ENCODE measurements at places on chromosomes 2 and 18. TPM values are rescaled to one million over a fixed set of nuclear protein-coding genes. Genes with fewer than 3 reads are reported as not detected.

DNA sequence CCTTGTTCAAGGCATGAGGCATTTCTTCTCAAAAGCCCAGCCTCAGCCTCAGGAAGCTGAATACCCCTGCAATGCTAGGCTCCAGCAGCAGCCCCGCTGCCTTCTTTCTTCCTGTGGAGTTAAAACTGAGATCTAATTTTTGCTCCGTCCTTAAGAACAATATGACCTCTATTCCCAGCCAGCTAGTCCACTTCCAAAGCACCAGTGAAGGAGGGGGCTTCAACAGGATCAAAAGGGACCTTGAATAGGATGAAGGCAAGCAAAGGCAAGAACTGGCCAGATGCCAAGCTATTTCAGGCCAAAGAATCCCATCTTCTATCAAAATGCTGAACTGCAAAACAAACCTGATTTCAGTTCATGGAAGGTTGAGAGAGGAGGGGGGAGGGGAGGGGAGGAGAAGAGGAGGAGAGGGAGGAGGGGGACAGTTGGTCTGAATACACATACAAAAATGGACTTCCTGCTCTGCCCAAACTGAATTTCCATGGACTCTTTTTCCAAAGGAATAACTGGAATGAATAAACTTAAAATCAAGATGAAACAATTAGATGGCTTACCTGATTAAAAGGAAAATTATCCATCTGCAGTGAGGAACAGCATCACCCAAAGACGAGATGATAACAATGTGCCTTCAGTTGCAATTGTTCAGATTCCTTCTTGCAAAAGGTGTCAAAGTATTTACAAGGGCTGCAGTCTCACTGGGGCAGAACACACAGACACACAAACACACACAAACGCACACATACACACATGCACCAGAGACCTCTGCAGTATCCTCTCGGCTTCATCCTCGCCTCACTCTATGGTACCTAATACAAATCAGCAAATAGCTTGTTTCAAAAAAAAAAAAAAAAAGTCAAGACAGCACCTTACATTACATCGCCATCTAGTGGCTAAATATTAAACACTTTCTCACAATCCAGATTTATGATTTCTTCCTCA lies at the start of gene SCN1A:
TSS of gene SCN1A (minus strand) at position 804 of the 939 bp plus-strand sequence. CDS start 54,399 bp downstream, outside the sequence.
- no peak for DNase-seq

DNA sequence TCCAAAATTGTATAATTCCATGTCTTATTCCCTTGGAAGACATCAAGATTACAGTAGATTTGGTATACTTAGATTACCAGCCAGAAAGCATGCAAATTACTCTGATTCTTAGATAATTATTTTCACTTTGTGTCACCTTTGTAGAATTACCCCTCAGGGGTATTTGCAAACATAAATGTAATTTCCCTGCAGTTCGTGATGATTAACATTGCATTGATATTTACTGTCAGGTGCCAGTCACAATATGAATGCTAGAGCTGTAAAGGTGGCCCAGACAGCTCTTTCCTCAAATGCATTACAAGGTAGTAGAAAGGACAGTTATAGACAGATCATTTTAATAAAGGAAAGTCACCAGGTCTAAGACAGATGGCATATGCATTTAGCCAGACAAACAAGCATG lies 1537.5 kb upstream of the PIK3C3 start:
- no peak for DNase-seq

DNA sequence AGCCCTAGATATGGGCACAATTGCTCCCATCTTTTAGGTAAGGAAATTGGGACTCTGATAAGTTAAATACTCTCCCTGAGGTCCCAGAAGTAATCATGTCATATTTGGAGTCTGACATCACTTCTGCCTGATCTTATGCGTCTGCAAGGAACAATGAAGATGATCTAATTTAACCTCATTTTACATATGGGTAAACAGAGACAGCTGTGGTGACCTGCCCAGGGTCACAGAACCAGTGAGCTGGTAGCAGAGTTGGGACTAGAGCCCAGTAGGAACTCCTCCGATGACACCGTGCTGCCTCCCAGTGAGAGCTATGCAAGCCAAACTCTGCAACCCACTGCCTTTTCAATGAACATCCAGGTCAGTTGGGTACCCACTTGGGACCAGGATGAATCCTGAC lies 17.8 kb downstream of the CTAGE1 start:
- no peak for DNase-seq

DNA sequence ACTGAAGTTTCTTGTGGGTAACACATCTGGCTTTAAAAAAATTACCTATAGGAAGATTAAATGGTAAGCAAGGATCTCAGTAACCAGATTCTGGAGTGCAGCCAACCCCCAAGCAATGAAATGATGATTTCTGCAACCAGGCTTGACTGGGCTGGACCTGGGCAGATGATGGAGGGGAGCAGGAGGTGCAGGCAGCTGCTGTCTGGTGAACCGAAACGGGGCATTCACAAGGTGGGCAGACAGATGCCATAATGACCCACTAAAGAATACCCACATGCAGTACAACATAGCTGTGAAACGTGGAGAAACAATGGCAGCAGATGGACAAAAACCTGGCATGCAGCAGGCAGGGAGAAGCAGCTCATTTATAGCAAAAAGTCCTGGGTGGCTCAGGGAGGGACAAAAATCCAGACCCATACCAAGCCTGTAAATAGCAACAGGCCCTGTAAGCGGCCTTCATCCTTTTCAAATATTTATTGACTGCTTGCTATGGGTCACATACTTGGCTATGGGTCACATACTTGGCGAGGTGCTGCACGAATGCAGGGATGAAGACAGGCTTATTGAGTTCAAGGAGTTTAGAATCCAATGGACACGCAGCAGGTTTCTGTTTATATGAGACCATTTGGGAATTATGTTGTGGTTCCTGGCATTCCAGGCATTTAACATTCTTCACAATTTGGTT lies 244.7 kb downstream of the HRH4 start:
- DNase-seq, result no peak

DNA sequence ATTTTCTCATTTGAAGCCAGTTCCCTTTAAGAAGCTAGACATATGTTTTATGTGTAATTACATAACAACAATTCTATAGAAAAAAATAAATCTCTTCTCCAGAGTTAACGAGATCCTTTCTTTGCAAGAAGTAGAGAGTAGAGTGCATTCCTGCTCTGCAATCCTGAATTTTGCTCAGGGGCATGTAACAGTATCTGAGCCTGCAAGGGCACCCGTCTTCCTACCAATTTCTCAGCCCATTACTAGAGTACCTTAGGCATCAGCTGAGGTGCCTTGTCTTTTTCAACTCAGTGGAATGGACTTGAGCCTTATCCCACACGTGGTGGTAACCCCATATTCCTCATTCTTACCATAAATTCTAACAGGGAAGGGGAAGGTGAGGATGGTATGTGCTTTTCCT lies 205.9 kb downstream of the IKZF2 start:
- no peak for DNase-seq

- no peak for DNase-seq
Observed at GRCh38 chr18:73923866-73924265, 223.8 kb downstream of the FBXO15 start.

DNA sequence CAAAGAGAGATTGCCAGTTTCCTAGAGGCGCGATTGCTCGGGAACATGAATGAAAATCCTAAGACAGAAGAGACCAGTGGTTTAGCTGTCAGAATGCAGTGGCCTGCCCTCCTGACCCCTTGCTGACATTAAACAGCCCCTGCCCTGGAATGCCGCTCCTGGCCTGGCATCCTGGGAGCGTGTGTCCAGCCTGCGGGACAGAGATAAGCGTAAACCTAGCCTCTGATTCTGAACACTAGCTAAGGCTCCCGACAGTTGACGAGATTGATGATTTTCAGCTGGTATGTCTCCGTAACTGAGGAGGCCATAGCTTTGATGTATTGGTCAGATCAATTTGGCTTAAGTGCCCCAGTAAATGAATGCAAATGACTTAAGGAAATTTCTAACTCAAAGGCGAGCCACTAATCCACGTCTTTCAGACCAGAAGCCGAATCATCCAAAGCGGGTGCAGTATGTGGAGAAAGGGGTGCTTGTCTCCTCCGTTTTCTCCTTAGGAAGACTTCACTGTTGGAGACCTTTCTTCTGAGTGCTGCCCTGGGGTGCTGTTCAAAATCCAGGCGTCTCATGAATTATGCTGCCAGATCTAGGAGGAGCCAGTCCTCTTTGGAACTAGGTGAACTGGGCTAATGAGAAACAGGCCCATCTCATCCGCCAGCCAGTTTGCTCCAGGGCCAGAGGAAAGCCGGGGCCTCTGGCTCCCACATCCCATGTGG lies 142.5 kb upstream of the L3MBTL4 start:
- no peak for DNase-seq

The KLHL41 gene
- 4.3 TPM for total RNA-seq
